ENCODE measurements at places on chromosomes 4 and X. TPM values are rescaled to one million over a fixed set of nuclear protein-coding genes. Genes with fewer than 3 reads are reported as not detected.

Gene FAM236B
- total RNA-seq, result not detected

Gene MYL5
- total RNA-seq, result 3.4 TPM

Gene SULT1E1
- not detected for total RNA-seq

Gene DMRTC1
- not detected for total RNA-seq

Gene PLCXD1
- total RNA-seq, result 16.0 TPM

Gene TMPRSS11D
- not detected for total RNA-seq

Gene APELA
- total RNA-seq, result not detected

Gene TCP11X2
- not detected for total RNA-seq

Gene PPARGC1A
- total RNA-seq, result 0.15 TPM

Gene CCKAR
- total RNA-seq, result 0.61 TPM

Gene TACC3
- 74.7 TPM for total RNA-seq

Gene LPAR4
- total RNA-seq, result 14.3 TPM

GRCh38 chr4:23779422-23779821 is 110.4 kb downstream of the PPARGC1A start:
- H3K36me3 ChIP-seq, result no peaks in the 10 kb centered on the region
- no peaks in the 10 kb centered on the region for H3K4me1 ChIP-seq
- H3K27ac ChIP-seq, result no peak overlapping the region
- no peak overlapping the region for H3K4me3 ChIP-seq

- H3K36me3 ChIP-seq, result peaks cover 8% of the 10 kb centered on the region
- H3K27ac ChIP-seq, result no peak overlapping the region
- H3K4me1 ChIP-seq, result no peaks in the 10 kb centered on the region
- H3K4me3 ChIP-seq, result no peak overlapping the region
- no peaks in the 10 kb centered on the region for H3K27me3 ChIP-seq
- DNase-seq, result no peak
Measured at GRCh38 chr4:40918330-40918729, 168.6 kb downstream of the NSUN7 start.

DNA sequence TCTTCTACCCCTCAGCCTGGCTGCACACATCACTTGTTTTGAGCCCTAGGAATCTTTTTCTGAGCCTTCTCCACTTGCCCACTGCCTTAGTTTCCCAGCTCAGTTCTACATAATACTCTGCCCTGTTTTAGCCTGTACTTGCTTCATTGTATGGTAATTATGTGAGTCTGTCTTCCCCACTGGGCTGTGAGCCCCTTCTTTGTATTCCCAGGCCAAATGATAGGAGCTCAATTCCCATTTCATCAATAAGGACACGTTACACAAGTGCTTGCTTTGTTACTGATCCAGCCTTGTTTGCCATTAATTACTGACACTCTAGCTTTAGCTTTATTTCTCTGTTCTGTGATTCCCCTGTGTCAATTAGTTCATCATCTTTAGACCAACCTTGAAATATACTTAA is 28.1 kb downstream of the KIT start:
- H3K27ac ChIP-seq, result no peak overlapping the region
- no peaks in the 10 kb centered on the region for H3K36me3 ChIP-seq
- no peaks in the 10 kb centered on the region for H3K27me3 ChIP-seq
- H3K4me3 ChIP-seq, result no peak overlapping the region
- DNase-seq, result no peak

DNA sequence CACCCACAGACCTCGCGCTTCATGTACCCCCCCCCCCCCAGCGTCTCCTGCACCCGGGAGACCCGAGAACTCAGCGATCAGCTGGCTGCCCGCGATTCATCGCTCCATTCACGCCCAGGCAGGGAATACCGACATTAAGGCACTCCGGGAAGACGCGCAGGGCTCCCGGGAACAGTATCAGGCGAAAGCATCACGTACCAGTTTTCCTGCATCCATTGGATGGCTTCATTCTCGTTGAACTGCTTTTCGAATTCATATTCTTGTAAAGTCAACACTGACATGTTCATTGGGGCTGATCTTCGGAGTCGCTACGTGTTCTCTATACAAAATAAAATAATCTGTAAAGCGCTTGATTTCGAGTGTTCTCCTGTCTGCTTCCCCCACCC is 373 bp downstream of the ELOVL6 start:
- no peak for DNase-seq
- H3K27me3 ChIP-seq, result no peaks in the 10 kb centered on the region
- no peaks in the 10 kb centered on the region for H3K36me3 ChIP-seq
- H3K4me3 ChIP-seq, result peak overlapping the region; percentile 88
- H3K27ac ChIP-seq, result peak overlapping the region; percentile 86
- peaks cover 12% of the 10 kb centered on the region for H3K4me1 ChIP-seq

GRCh38 chrX:66892004-66892403 is 253.1 kb upstream of the EDA2R start:
- no peaks in the 10 kb centered on the region for H3K36me3 ChIP-seq
- no peaks in the 10 kb centered on the region for H3K27me3 ChIP-seq
- H3K4me3 ChIP-seq, result no peak overlapping the region
- no peaks in the 10 kb centered on the region for H3K4me1 ChIP-seq
- no peak overlapping the region for H3K27ac ChIP-seq
- no peak for DNase-seq

GRCh38 chr4:84952776-84953175 is 13.7 kb downstream of the WDFY3 start:
- peaks cover 26% of the 10 kb centered on the region for H3K36me3 ChIP-seq
- H3K27me3 ChIP-seq, result no peaks in the 10 kb centered on the region
- no peak for DNase-seq
- no peak overlapping the region for H3K4me3 ChIP-seq

GRCh38 chrX:1534301-1535168 is 2.5 kb downstream of the P2RY8 start:
- no peak for DNase-seq
- H3K27ac ChIP-seq, result no peak overlapping the region
- H3K36me3 ChIP-seq, result no peaks in the 10 kb centered on the region
- no peak overlapping the region for H3K4me3 ChIP-seq
- H3K4me1 ChIP-seq, result no peaks in the 10 kb centered on the region

DNA sequence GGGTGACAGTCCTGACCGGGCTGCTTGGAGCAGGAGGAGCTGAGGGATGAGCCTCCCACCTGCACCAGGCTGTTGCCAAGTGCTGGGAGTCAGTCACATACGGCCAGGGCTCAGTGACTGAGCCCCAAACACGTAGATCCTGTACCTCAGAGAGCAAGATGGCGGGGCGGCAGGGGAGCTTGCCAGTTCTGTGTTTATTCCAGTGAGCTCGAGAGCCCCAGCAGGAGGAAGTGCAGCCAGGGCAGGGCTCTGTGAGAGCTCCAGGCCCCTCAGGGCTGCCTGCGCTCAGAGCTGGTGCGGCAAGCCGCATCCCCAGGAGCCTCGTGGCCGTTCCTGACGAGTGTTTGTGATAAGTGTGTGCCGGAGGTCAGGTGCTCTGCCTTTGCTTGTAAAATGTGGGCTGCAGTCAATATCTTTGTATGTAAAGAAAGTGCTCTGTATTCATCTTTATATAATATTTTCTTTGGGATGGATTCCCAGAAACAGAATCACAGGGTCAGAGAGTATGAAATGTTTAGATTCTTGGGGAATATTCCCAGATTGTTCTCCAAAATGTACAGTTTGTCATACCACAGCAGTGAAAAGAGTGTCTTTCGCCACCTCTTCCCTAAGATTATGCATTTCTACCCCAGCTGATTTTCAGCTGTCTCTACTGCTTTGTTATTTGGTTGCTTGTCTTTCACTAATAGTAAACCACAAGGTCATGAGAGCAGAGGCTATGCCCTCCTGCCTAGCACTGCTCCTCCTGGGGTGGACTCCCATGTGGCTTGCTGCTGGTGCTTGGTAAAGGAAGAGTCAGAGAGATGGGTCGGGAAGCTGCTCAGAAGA is 50.3 kb downstream of the NELFA start:
- no peaks in the 10 kb centered on the region for H3K27me3 ChIP-seq
- peaks cover 86% of the 10 kb centered on the region for H3K36me3 ChIP-seq
- H3K4me3 ChIP-seq, result no peak overlapping the region
- no peak for DNase-seq
- H3K27ac ChIP-seq, result no peak overlapping the region

GRCh38 chr4:110181890-110182289 is 16.5 kb downstream of the ELOVL6 start:
- no peak overlapping the region for H3K27ac ChIP-seq
- H3K27me3 ChIP-seq, result no peaks in the 10 kb centered on the region
- H3K4me3 ChIP-seq, result no peak overlapping the region
- no peaks in the 10 kb centered on the region for H3K4me1 ChIP-seq
- H3K36me3 ChIP-seq, result peaks cover 21% of the 10 kb centered on the region

DNA sequence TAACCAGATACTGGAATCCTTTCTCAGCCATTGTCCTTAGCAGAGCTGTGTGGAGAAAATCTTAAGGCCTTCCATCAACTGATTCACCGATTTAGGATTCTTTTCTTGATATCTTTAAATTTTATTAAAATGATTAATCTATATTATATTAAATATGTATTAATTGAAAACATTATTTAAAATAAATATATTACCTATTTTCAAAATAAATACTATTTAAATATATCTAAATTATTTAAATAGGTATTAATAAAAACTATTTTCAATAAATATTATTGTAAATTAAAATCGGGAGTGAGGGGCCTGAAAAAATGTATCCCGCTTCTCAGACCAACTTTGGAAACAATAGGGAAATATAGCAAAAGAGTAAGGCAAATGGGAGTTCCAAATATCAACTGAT is 94.0 kb upstream of the HPF1 start:
- no peak overlapping the region for H3K27ac ChIP-seq
- no peaks in the 10 kb centered on the region for H3K27me3 ChIP-seq
- H3K36me3 ChIP-seq, result no peaks in the 10 kb centered on the region

DNA sequence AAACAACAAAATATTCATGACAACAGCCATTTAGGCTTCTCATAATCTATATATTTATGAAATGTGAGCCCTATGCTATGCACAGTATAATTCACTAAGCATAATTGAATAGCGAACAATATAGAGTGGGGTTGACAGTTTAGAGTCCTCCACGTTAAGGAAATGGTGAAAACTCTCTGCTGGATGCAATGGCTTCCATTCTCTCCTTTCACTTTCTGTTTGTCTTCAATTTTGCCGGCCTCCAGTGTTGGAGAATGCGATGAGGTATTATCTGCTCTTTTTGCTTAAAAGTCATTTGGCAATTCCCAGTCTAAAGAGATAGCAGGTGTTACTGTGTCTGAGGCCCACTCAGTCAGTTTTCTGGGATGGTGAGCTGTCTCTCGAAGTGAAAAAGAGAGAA is 52.1 kb downstream of the NPY5R start:
- no peaks in the 10 kb centered on the region for H3K36me3 ChIP-seq
- H3K4me1 ChIP-seq, result no peaks in the 10 kb centered on the region
- DNase-seq, result no peak
- H3K27ac ChIP-seq, result no peak overlapping the region
- H3K4me3 ChIP-seq, result 0 out of 2 replicates have a peak overlapping the region, but pooled peaks have one; percentile 5
- no peaks in the 10 kb centered on the region for H3K27me3 ChIP-seq

DNA sequence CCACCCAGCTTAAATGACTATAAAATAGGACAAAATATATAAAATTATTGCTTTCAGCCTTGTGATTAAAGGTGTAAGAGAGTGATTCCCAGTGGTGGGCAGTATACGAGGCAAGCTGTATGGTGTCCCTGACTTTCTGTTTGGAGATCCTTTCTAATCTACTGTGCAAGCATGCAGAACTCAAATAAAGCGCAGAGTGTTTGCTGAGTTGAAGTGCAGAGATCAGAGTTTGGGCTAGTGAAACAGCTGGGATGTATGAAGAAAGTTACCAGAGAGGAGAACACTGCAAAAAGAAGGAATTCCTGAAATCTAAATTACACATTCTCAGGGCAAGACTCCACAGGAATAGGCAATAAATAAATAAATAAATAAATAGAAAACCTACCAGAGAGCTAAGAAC is 218.5 kb upstream of the TLL1 start:
- peaks cover 9% of the 10 kb centered on the region for H3K4me1 ChIP-seq
- DNase-seq, result no peak
- H3K36me3 ChIP-seq, result no peaks in the 10 kb centered on the region
